ENCODE measurements at places on chromosomes 12 and 14.

DNA sequence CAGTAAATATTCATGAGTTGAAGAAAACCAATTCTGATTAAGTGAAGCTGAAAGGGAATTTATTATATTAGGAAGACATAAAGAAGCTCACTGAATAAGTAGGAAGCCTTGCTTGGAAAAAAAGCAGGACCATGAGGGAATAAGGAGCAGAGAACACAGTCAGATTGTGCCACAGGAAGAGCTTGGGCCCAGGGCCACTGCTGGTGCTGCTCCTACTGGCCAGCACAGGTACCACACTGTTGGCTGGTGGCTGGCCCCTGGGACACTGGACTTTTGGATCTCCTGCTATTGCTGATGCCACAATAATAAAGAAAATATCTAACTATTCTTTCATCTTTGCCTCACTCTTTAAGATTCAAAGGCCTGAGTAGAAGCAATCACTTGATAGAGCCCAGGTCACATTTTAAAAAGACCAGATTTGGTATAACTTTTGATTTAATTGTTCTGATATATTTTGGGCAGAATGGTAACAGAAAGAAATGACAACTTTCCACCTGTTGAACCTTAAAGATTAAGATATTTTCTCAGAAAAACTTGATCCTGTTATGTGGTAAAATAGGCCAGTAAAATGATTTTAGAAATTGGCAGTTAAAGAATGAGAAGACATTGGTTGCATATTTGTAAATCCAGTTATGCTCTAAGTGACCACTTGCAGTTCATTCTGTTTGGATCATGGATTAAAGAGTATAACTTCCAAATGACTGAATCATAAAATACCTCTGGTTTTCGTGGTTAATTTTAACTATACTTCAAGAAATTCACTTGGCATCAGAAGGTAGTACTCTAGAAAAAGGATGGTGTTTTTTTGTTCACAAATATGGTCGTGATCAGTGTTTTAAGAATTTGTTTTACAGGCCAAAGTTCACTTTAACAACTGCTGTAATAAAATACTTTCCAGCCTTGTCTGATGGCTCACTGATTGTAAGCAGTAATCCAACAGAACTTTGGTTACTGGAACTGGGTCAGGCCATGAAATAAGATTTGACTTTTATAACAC, 68.3 kb downstream of the DERA start:
- no peak for DNase-seq

DNA sequence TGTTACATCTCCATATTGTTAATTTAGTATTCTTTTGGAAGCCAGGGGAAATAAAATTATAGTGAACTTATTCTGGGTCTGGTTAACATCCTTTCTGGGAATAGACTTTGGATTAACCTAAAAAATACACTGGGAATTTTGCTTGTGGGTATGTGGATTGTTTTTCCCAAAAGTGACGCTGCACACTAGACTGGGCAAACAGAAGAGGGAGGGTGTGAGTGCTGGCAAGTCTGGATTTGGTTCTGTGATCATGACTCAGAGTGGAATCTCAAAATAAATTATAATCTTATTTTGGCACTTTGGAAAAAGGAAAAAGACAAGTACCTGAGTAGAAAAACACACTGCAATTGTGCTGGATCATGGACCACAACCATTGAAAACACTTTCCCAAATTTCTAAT, 15.2 kb upstream of the LUM start:
- no peak for DNase-seq

- no peak for DNase-seq
Measured at GRCh38 chr12:107549651-107550480, 135.7 kb upstream of the PWP1 start.

- DNase-seq, result no peak
Measured at GRCh38 chr14:70906793-70907175, 475 bp upstream of the PCNX1 start.

DNA sequence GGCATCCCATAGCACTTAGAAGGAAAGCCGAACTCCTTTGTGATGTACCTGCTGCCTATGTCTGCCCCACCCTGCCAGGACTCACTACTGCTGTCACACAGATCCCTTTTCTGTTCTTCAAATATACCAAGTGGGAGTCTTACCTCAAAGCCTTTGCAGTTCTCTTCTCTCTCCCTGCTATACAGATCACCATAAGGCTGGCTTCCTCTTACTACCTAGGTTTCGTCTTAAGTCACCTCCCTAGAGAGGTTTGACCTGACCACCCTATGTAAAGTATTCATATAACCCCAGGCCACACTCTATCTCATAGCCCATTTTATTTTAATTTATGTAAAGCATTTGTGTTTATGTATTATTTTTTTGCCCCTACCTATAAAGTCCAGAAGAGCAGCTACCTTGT, 117.6 kb downstream of the CRADD start:
- no peak for DNase-seq

- DNase-seq, result no peak
Measured at GRCh38 chr14:73236157-73236556, 1.1 kb upstream of the PAPLN start.

DNA sequence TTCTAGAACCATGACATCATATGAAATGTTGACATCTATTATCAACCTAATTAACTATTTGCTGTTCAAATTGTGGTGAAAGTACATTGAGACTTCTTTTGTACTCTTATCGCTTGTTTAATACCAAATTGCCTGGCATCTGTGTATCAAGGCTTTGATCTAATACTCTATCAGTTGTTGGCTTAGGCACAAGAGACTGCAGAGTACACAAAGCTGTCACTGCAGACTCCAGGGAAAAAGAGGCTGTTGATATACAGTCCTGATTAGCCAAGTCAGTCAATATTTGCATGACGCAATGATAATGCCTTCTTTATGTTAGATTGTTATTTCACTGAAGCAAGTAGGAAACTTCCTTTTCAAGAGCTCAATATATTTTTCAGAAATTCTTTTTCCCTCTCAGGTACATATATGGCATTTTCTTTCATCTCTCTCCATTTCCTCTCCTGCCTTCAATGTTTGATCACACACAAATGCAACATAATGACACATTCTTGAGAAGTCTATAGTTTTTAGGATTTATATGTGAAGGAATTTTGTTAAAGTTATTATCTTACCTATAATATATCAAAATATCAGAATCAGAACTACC, 32.3 kb upstream of the PTCSC3 start:
- peak; percentile 92 for DNase-seq

GRCh38 chr14:61403411-61403810, 82.0 kb downstream of the PRKCH start:
- DNase-seq, result no peak

DNA sequence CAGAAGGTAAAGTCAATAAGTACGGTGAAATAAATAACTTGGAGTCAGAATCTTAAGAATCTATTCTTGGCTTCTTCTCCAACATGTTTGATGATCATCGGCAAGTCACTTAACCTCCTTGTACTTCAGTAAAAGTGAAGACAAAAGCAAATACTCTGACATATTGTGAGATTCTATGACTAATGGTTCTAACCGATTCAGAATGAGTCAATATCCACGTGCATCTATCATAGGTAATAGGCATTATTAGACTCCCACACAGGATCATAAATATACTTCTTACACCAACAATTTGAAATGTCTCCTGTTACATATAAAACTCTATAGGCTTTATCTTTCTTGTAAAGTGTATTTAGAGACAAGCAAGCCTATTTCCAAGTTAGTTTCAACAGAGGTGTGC, 144.4 kb upstream of the ATXN7L3B start:
- no peak for DNase-seq

GRCh38 chr12:130124605-130125244, 37.5 kb upstream of the FZD10 start:
- no peak for DNase-seq

DNA sequence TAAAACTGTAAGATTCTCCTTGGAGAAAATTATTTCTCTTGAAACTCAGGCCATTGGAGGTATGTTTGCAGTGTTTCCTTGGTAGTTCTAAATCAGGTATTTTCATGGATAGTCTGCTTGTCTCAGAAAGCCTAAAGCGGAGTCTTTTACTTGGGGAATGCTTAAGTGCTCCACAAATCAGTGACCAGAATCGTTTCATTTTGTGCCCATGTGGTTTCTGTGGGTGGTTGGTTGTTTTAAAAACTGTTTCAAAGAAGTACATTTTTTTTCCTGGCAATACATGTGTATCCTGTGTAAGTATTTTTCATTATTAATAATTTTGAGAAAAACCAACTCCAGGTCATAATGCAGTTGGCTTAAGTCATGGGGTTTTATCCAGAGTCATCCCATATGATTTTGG, 33.6 kb downstream of the CCDC91 start:
- DNase-seq, result no peak

DNA sequence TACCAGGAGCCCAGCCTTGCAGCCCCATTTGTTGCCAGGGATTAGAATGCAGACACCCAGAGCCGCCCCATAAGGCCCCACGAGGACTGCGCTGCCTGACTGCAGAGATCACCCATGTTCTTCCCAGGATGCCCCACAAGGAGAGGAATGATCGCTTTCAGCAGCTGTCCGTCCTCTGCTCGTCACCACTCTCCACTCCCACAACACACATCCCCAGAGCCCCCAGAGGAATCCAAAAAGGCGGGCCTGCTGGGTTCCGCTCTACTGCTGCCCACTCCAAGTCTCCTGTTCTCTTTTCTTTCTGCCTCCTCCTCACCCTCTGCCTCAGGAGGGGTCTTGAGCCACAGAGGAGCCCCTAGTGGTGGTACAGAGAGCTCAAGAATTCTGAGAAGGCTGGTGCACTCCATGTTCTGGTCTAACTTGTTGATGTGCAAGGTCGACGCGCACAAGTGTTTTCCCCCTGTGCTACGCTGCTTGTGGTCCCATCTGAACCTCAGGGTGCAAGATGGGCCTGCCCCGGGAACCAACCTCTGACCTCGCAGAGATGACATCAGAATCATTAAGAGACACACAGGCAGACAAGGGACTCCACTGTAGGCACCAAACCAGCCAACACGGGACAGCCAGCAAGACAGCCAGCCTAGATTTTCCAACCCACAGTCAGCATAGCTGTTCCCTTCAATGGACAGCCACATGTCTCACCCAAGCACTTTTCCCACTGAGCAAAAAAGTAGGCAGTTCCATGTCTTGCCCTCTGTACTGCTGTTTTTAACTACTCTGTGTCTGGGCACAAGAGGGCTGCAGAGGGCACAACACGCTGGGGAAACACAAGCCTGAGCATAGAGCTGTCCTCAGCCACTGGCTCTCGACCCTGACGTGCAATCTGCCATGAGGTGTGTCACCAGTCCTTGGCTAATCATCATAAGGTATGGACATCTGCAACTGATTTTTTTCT, 29.9 kb downstream of the PXN start:
- DNase-seq, result peak; percentile 36

DNA sequence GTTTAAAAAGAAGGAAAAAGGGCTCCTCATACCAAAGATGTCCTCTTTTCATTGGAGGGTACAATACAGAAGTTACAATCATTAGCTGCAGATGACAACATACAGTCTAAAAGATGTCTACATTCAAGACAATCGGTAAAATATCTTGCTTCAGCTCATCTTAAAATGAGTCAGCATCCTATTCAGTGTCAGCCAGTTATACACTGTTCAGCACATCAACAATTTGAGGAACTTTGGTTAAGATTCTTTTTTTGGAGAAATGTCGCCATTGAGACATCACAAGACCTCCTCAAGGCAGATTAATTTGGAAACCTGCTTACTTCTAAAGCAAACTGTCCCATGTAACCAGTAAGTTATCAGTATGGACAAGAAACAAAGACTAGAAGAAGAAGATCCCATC, 100.7 kb upstream of the SLC38A4 start:
- no peak for DNase-seq

DNA sequence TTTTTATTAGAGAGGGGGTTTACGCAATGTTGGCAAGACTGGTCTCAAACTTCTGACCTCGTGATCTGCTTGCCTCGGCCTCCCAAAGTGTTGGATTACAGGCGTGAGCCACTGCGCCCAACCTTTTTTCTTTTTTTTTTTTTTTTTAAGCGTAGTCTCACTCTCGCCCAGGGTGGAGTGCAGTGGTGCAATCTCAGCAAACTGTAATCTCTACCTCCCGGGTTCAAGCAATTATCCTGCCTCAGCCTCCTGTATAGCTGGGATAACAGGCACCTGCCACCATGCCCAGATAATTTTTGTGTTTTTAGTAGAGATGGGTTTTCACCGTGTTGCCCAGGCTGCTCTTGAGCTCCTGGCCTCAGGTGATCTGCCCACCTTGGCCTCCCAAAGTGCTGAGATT, 8.8 kb upstream of the HECTD1 start:
- DNase-seq, result no peak

GRCh38 chr14:95413289-95414215, 93.8 kb upstream of the CLMN start:
- no peak for DNase-seq

GRCh38 chr12:12520273-12520672, 42.4 kb downstream of the DUSP16 start:
- no peak for DNase-seq
